ENCODE measurements at places on chromosomes 7 and 10.

- DNase-seq: no peak
Observed at GRCh38 chr7:46810986-46811385, 770.9 kb downstream of the TNS3 start.

DNA sequence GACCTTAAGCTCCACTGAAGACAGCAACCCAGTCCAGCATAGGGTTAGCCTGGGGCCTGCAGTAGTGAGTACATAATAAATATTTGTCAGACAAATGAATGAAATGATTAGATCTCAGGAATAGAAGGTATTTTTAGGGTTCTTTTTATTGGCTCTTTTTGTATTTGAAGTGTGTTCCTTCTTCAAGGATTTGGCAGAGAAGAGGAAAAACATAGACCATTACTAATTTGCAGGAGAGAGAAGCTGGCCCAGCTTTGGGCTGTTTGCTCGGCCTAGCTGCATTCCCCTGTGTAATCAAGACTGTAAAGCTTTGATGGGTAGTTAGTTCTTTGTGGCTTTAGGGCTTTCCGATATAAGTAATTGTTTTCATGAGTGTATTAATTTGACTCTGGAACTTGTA, 64.2 kb downstream of the CNNM2 start:
- no peak for DNase-seq

DNA sequence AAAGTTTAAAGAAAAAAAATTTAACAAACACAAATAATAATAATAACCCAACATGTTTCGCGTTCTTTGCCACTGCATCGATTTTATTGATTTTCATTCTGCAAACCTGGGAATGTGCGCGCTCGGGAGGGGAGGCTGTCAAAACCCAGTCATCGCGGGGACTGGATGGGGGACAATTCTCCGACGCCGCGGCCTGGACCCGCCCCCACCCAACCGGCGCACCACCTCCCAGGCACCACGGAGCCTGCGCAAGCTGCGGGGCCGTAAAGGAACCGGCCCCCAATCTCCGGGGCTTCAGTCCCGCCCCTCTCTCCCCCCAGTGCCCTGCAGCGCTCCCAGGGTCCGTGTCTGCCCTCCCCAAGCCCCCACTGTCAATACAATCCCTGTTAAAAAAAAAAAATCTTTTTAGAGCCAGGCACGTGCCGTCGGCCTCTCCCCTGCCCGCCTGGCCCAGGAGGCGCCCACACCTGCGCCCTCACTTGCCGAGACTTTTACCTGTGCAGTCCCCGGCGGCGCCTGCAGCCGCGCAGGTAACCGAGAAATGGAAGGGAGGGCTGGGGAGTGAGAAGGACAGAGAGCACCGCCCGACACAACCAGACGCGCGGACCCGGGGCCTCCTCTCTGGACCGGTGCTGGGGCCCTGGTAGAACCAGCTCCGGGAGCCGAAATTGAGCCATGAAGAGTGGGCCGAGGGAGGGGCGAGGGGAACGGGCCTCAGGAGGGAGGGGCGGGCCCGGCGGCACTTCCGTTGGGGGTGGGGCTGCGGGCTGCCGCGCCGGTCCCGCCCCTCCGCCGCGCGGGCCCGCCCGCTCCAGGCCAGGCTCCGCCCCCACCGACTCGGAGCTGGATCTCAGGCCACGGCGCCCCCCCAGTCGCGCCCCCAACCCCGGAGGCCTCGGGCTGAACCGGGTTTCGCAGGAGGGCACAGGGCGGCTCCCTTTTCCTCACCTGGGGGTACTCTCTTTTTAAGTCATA, 7.6 kb upstream of the ZNF503 start:
- DNase-seq: no peak

GRCh38 chr10:125691160-125691981, 8.4 kb upstream of the TEX36 start:
- no peak for DNase-seq

GRCh38 chr7:3374239-3374638, 73.2 kb downstream of the SDK1 start:
- no peak for DNase-seq

DNA sequence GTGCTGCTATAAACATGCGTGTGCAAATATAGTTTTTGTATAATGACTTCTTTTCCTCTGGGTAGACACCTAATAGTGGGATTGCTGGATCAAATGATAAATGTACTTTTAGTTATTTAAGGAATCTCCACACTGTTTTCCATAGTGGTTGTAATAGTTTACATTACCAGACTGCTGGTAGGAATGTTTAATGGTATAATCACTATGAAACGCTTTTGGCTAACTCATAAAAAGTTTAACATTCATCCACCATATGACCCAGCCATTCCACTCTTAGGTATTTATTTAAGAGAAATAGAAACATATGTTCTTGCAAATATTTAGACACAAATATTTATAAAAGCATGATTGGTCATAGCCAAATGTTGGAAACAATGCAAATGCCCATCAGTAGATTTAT, 32.1 kb upstream of the TFEC start:
- DNase-seq: no peak
